ENCODE measurements at places on chromosomes 11 and 22.

DNA sequence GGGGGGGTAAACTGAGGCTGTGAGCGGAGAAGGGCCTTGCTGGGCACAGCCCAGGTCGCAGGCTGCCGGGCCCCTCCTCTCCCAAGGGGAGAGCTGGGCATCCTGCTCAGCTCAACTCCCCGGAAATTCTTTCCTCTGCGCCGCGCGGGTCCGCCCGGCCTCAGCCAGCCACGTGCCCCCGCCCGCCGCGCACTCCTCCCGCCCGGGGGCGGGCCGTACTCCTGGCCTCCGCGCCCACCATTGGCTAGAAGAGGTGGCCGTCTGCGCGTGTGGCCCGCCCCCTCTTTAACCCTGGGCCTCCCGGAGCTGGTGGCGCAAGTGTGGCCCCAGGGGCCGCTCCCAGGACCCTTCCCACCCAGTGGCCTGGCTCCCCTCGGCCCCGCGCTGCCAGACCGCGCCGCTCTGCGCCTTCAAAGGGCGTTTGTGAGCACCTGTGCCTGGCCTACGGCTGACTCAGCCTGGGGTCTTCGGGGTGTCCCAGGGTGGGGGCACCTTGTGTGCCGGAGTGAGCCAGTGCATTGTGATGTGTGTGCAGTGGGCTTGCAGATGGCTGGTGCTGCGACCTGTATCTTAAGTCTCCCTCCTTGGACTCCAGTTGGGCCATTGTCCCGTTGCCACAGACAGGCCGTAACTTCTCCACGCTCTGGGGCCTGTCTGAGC lies 2.0 kb downstream of the MRGPRF start:
- DNase-seq = no peak

- no peak for DNase-seq
Observed at GRCh38 chr11:95703049-95703448, 86.5 kb downstream of the FAM76B start.

GRCh38 chr11:12285106-12285505 lies 92.3 kb upstream of the PARVA start:
- DNase-seq = no peak

- no peak for DNase-seq
Observed at GRCh38 chr22:33896575-33897447, 23.5 kb downstream of the LARGE1 start.

GRCh38 chr11:72426758-72427157 lies 7.6 kb downstream of the CLPB start:
- no peak for DNase-seq

DNA sequence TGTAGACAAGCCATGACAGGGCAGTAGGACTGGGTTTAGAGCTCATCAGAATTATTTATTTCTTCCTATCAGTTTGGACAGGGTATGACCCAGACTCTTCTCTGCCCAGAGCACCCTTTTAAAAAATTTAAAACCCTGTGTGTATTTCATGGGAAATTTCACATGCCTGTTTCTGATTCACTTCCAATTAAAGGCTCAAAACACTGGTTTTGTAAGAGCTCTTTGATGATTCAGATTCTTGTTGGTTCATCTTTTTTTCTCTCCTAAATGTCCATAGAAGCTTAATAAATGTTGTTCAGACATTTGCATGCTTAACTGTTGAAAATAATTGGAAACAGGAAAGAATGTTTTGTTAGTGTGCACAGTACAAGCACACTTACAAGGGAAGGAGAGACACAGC lies 13.8 kb downstream of the FLI1 start:
- DNase-seq = no peak

DNA sequence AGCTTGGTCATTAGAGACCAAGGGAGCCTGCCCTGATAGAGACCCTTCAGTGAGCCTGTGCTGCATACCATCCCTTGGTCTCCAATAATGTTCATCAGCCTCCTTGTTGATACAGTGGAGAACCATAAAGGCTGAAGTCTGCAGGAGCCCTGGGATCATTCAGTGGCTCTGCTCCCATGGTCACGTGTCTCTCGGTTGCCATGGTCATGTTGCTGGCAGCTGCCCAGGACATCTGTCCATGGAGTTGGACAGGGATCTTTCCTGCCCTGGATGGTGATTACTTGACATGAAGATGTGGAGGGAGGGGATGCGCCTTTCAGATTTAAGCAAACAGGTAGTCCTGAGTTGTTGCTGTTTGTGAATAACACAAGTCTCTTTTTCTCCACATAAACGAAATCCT lies 38.2 kb downstream of the CYB5R2 start:
- no peak for DNase-seq

- DNase-seq = no peak
Observed at GRCh38 chr22:40210818-40211217, 33.1 kb downstream of the TNRC6B start.
